OCI-LY7 (cell line): ENCODE measurements at places on chromosomes 4 and X. TPM values are rescaled to one million over a fixed set of nuclear protein-coding genes. Genes with fewer than 3 reads are reported as not detected.

GRCh38 chr4:134888156-134888555, 686.6 kb upstream of the PABPC4L start:
- no peak for DNase-seq

The DUSP9 gene
- total RNA-seq: not detected in 2 replicates

The MEPE gene
- total RNA-seq: not detected in 2 replicates

DNA sequence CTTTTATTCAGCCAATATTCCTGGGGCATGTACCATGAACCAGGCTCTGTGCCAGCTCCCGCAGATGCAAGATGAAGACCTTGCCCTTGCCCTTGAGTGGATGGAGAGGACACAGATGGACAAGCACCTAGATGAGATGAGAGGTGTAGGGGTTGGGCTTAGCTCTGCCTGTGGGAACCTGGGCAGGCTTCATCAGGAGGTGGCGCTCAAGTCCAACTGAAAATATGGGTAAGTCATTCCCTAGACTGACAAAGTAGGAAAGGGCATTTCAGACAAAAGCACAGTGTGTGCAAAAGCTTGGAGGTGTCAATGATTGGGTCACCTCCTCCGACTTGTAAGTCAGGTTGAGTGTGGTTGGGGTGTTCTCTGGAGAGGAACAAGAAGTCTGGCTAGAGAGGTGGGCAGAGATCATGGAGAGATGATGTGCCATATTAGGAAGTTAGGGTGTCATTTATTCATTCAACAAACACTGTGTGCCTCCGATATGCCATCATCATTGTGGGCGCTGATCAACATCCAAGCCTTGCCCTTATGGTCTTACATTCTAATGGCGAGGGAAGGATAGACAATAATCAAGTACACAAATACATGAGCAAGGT, 64.6 kb downstream of the ANAPC4 start:
- peak; percentile 54 for DNase-seq

DNA sequence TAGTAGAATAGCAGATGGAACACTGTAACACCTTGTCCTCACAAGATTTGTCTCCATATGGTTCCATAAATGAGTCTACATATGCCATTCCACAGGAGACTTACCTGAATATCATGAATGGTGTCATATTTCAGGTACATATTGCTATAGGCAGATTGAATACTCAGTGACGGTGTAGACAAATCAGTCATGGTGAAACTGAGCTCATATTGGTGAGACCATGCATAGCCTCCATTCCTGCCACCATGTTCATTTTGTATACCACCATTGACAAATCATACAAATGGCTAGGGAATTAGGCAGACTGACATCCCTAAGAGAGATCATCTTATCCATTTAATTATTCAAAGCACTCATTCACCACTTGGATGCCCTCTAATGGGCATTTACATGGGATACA, 38.0 kb upstream of the SPP1 start:
- DNase-seq: no peak

The SOWAHB gene
- total RNA-seq: not detected in 2 replicates

GRCh38 chr4:170772429-170772828, 682.7 kb upstream of the AADAT start:
- DNase-seq: no peak

The MAGEA9B gene
- not detected in 2 replicates for total RNA-seq

The DDX53 gene
- total RNA-seq: not detected in 2 replicates

- no peak for DNase-seq
Observed at GRCh38 chrX:110331444-110332030, 13.7 kb upstream of the AMMECR1 start.

DNA sequence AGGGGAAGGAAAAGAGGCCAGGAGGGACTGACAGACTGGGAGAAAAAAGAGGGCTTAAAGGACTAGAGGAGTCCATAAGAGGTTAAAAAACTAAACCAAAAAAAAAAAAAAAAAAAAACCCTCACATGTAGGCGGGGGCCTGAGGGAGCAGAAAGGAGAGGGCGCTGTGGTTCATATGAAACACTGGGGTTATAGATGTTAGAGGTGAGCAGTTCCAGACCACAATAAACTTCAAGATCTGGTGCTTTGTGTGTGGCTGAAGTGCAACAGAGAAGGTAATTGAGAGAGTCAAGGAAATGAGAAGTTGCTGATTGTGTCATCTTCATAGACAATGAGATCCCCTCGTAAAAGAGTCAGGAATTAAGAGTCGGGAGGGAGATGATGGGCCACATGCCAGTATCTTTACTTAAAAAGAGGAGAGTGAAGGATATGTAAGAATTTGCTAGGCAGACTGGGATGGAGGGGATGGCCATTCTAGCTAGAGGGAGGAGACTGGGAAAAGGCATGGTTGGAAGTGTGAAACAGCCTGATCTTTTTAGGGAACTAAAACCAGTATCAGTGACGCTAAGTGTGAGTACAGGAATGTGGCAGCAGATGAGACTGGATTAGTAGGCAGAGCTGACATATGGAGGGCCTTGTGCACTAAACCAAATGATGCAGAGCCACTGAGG, 18.4 kb upstream of the OGT start:
- DNase-seq: no peak

DNA sequence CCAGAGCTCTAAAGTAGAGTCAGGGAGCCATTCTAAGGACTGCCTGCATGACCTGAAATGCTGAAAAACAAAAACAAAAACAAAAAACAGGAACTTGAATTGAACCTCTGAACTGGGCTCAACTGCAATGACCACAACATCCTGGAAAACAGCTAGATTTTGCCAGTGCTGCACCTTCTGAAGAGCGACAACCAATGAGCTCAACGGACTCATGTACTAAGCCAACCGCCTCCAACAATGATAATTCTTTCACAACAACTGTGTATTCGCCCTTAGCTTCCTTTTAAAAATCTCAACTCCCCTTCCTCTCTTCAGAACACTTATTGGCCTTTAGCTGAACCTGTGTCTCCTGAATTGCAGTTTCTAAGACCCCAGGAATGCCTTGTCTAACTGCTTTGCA, 69.8 kb downstream of the HAUS3 start:
- no peak for DNase-seq

DNA sequence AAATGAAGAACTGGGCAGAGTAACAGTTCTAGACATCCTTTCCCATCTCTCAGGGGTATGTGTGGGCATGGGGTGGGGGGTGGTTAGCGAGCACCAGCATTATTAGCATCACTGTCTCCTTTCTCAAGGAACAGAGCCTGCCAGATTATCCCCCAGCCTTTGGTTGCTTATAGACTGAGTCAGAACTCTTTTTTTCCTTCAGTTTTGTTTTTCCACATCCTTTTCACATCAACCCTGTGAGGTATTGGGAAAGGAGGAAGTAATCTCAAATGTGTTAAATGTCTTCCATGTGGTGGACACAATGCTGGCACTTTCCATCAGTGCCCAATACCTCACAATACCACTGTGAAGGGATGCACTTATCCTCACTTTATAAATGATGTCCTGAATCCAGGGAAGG, 3.1 kb upstream of the FGF16 start:
- DNase-seq: no peak

GRCh38 chr4:23269566-23269965, 576.8 kb downstream of the GBA3 start:
- DNase-seq: no peak

DNA sequence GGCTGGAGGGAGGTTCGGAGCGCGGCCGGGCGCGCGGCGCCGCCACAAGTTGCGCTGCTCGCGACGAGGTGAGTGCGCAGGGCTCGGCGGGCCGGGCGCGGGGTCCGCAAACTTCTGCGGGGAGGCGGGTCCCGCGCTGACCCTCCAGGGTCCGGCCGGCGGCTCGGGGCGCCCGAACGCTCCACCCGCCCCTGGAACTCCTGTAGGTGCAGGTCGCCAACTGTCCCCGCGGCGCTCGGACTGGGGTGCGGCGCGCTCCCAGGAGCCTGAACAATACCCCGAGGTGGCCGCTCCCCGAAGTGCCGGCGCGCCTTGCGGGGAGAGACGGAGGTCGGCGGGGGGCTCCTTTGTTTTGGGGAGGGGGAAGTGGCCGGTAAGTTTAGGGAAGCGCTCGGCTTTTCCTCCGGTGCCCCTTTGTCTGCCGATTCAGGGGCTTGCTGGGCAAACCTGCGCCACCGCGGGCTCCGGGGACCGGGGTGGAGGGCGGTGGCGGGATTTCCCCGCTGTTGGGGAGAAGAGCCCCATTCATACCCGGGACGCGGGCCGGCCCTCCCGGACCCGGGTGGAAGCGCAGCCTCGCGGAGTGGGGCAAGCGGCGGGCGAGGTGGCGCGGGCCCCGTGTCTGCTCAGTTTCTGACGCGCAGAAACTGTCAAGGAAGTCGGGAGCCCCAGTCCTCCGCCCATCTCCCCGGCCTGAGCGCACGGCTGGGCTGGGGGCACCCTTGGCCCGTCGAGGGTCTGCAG, 694 bp downstream of the TBL1X start:
- peak; percentile 22 for DNase-seq

DNA sequence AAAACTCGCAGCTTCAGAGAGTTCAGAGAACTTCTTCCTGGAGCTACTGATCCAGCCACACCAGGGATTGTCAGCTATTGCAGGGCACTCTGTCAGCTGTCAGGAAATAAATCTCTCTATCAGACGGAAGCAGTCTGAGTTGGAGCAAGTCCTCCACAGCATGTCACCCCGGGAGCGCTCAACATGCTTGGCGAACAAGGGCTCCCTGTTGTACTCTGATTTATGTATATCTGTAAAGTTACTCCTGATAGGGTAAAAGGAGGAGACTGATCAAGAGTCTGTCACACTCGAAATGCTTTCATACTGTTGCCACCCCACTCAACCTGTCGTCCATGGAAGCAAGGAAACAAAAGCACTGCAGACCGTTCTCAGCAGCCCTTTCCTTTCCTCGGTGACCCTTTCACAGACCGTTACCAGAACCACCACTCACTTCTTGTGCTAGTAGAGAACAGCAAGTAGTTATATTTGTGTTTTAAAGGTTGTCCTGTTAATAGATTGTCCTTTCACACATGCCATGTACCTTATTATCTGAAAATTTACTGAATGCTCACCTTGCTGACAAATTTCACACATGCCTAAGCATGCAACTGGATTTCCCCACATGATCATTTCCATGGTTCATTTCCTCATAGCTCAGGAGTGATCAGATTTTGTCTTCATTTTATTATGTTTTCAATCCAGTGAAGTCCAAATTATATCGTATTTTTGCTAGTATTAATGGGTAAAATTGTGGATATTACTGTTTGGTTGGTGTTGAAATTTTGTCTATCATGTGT, 2108.9 kb upstream of the TENM3 start:
- DNase-seq: no peak

GRCh38 chrX:155956649-155957048, 40.8 kb upstream of the IL9R start:
- no peak for DNase-seq

DNA sequence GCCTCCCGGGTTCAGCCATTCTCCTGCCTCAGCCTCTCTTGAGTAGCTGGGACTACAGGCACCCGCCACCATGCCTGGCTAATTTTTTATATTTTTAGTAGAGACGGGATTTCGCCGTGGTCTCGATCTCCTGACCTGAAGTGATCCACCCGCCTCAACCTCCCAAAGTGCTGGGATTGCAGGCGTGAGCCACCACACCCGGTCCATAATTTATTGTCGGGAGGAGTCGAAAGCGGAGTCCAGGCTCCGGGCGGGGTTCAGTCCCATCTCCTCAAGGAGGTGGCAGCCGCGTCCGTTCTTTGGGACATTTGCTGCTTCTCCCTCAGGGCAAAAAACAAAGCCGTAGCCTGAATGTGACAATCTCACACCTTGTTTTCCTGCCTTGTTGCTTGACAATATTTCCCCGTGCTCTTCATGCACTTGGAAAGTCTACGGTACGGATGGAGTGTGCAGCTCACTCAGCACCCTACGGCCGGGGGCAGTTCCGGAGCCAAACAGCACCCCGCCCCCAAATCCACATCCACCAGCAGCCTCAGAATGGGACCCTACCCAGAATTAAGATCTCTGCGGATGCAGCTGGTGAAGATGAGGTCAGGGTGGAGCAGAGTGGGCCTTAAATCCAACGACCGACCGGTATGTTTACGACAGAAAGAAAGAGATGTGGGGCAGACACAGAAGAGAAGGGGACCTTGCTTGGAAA, 9.6 kb downstream of the GTPBP6 start:
- DNase-seq: no peak

GRCh38 chr4:5995901-5996623, 22.2 kb downstream of the C4orf50 start:
- no peak for DNase-seq

The CLGN gene
- total RNA-seq: 2.5 and 4.2 TPM in 2 replicates

The PDHA2 gene
- total RNA-seq: not detected in 2 replicates

DNA sequence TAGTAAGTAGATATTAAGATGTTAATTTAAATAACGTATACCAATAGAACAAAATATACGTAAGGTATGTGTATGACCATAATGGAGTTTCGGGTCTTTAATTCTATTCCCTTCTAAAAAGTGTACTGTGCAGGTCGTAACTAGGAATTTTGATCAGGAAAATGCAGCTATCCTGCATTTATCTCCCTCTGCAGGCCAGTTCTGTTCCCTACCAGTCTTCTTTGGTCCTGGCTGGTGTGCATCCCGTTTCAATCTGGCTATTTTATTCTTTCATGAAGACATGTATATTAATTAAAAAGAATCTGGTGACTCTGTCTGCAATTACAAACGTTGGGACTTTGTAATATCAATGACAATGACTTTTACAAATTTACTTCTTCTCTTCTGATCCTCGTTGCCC, 534.1 kb upstream of the AADAT start:
- DNase-seq: no peak

DNA sequence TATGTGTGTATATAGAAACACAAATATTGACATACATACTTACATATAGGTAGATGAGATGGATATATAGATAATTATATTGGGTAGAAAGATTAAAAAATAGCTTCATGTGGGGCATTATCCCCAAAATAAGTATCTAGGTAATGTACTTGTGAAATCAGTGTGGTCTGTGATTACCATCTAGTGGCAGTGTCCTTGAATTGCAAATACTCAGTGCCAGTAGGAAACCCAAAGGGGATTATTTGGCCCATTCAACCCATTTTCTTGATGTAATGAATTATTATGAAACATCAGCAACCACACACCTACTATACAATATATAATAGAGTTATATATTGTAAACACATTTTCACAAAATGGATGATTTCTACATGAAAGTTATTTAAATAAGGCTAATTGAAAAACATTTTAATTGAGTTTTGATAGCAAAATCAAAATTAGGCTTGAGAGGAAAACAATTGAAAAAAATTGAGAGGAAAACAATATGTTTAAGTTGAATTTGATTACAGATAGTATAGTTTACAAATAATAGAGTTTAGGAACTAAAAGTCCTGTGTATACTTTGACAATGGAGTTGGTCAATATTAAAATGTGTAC, 389.4 kb downstream of the GALNTL6 start:
- DNase-seq: peak; percentile 31

DNA sequence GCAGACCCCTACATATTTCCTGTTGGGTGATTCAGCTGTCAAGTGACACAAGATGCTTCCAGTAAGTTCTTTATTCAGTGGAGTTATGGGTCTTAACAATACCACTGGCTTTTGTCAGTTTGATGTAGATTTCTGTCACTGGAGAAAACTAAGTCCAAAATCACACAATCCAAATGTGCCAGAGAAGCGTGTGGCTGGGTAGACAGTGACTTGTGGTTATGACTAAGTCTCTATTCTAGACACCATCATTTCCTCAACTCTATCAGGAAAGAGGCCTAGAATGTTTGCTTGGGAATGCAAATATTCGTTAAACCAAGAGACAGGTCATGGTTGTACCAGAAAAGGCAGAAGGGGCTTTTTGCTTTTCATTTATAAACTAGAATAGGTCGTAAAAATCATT, 54.4 kb upstream of the HS3ST1 start:
- no peak for DNase-seq

GRCh38 chr4:794900-795725, 30.8 kb downstream of the CPLX1 start:
- DNase-seq: peak; percentile 14

GRCh38 chr4:22099896-22100295, 151.3 kb upstream of the KCNIP4 start:
- DNase-seq: no peak

GRCh38 chrX:29172880-29173279, 585.6 kb downstream of the IL1RAPL1 start:
- DNase-seq: no peak

The PARM1 gene
- not detected in 2 replicates for total RNA-seq
